ENCODE measurements at places on chromosomes 1 and 21.

DNA sequence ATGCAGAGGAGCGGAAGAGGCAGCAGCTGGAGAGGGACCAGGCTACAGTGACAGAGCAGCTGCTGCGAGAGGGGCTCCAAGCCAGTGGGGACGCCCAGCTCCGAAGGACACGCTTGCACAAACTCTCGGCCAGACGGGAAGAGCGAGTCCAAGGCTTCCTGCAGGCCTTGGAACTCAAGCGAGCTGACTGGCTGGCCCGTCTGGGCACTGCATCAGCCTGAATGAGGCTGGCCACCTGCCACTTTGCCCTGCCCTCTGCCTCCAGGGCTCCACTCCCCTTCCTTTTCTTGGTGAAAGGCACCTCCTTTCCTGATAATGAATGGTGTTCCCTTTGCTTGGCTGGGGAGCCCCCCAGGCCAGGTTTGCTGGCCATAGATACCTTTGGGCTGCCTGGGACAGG, 3.3 kb upstream of the HMGN2 start:
- no peak for DNase-seq

GRCh38 chr1:175269151-175269550, 76.6 kb upstream of the KIAA0040 start:
- no peak for DNase-seq

DNA sequence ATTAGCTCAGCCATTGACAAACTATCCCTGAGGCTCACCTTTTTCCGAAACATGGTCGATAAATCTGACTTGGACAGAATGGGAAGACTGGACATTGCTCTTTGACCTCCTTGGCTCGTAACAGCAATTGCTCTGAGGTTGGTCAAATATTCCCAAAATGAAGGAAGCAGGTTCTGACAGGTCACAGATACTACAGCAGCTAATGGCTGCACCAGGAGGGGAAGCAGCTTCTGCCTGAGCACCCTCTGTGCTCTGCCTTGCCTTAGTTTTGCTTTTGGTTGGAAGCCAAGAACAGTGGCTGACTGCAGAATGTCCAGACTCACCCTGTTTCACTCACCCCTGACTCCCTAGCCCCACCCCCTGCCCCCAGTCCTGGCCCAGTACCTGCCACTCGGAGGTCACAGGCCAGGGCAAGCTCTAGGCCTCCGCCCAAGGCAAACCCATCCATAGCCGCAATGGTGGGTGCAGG, 15.4 kb downstream of the ECHDC2 start:
- DNase-seq: no peak

- DNase-seq: no peak
Observed at GRCh38 chr1:55685560-55685959, 470.4 kb upstream of the USP24 start.

DNA sequence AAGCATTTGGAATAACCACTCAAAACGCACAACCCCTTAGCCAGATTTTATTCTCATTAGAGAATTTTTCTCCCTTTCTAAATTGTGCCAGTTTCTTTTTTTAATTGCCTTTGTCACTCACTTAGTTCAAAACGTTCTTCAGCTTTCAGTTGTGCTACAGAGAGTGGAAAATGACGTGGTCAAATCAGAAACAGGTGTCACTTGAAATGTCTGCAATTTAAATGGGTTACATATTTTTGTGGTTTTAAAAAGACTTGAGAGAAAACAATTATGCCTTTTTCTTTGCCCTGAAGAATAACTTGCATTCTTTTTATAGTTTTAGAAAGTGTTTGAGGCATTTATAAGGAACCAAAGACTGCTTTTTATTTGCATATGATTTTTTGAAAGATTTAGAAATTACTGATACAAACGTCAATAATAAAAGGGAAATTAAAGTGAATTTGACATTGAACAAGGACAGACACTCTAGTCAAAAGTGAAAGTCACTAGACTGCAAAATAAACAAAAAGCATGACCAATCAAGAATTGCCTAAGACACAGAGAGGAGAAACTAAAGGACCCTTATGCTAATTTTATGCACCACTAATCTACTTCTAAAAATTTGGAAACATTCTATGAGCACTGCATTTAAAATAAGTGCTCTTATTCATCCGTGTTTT, 191.0 kb downstream of the TPR start:
- DNase-seq: no peak

Measured in activated effector memory CD4-positive, alpha-beta T cell treated with Interleukin-2 at 50 U/mL for 16 hours (primary cell).